ENCODE measurements at places on chromosomes 1 and 21.
A peak's percentile ranks its signal among the peaks of the same experiment; 100 is the strongest.

GRCh38 chr1:247324204-247324787 is 7.4 kb downstream of the ZNF496 start:
- DNase-seq = no peak

GRCh38 chr1:202311875-202312635 is 29.7 kb downstream of the UBE2T start:
- no peak for DNase-seq

DNA sequence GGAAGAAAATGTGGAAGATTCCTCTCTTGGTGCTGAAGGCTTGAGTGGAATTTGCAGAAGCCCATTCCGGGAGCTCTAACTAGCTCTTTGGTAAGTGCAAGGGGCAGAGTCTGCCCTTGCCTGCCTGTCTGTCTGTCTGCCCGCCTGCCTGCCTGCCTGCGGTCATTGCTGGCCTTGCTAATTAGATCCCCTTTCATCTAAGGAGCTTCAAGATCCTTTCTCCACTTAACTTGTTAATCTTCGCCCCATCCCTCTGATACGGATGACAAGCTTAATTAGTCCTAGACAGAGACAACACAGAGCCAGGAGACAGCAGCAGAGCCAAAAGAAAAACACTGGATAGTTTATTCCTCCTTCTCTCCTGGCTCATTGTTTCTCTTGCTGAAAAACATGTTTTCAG is 80.2 kb upstream of the GADD45A start:
- peak; percentile 70 for DNase-seq

DNA sequence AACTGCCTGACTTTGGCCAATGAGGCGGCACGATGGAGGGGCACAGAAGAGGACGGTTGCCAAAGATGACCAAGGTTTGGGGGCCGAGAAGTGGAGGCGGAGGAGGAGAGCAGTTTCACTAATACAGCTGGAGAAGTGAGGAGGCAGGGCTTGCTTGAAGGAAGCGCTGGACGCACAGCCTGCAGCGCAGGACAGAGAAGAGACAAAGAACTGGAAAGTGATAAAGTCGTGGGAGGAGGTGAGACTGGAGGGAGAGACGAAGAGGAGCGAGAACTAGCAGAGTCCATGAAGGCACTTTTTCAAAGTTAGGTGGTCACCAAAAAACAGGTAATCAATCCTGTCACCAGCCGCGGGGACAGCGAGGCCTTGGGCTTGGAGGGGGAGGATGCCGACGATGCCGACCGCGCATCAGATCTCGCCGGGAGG is 771 bp downstream of the PACC1 start:
- peak; percentile 69 for DNase-seq

GRCh38 chr1:34597877-34598514 is 156.9 kb upstream of the GJB5 start:
- peak; percentile 92 for DNase-seq

DNA sequence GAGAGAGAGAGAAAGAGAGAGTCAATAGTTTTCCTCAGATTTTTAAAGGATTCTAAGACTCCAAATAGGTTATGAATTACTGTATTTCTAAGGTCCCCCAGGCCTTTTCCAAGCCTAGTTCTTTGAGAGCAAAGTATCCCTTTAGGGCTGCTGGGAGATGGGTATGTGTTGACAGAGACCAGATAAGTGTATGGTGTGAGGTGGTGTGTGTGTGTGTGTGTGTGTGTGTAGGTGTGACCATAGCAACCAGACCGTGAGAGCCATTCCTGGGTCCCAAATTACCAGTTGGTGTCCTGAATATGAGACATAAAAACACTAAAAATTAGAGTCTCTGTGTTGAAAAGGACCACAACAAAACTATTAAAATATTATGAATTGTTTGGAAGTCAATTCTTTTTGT is 41.7 kb upstream of the DNAJC6 start:
- no peak for DNase-seq

GRCh38 chr1:157431751-157432150 is 120.6 kb downstream of the FCRL5 start:
- DNase-seq = no peak

GRCh38 chr1:8423269-8423691 is 105.4 kb downstream of the SLC45A1 start:
- no peak for DNase-seq

DNA sequence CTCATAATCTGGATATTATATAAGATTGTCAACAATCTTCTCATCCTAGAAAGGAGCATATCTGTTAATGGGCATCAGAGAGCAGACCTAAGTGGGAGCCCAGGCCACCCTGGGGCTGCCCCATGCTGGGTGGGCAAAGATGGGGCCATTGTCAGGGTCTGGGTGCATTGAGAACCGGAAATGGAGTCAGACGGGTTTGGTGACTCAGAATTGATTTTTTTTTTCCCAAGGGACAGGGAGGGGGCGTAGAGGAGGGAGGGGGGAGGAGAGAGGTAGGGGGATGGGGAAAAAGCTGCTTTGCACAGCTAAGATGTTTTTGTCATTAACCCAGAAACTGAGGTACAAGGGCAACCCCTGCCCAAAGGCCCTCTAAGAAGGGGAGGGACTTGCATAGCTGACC is 1.3 kb downstream of the ATXN7L2 start:
- peak; percentile 80 for DNase-seq

GRCh38 chr1:160494620-160495019 is 28.4 kb downstream of the SLAMF6 start:
- no peak for DNase-seq

GRCh38 chr1:208741296-208741695 is 497.1 kb upstream of the PLXNA2 start:
- DNase-seq = no peak

- DNase-seq = no peak
Observed at GRCh38 chr1:59432531-59433439, 135.9 kb downstream of the FGGY start.

- no peak for DNase-seq
Observed at GRCh38 chr1:64584479-64584878, 114.5 kb downstream of the CACHD1 start.

DNA sequence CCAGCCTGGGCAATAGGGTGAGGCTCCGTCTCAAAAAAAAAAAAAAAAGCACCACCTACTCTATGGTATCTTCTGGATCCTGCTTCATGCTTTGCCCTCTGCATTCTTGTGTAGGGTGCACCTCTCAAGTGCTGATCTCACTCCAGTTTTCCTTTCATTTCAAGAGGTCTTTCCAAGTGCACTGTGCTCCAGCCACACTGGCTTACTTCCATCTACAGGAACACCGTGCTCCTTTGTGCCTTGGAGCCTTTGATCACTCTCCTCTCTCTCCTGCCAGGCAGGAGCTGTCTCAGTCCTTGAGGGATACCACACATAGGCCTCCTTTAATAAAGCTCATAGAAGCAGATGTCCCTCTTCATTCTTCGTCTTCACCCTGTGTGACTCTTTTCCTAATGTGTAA is 55.4 kb upstream of the GREM2 start:
- no peak for DNase-seq

- no peak for DNase-seq
Observed at GRCh38 chr1:10208537-10208936, 1.8 kb upstream of the KIF1B start.

- DNase-seq = no peak
Observed at GRCh38 chr1:116817582-116818064, 63.4 kb downstream of the CD2 start.

- DNase-seq = peak; percentile 18
Observed at GRCh38 chr1:160724465-160725242, 13.0 kb upstream of the CD48 start.

DNA sequence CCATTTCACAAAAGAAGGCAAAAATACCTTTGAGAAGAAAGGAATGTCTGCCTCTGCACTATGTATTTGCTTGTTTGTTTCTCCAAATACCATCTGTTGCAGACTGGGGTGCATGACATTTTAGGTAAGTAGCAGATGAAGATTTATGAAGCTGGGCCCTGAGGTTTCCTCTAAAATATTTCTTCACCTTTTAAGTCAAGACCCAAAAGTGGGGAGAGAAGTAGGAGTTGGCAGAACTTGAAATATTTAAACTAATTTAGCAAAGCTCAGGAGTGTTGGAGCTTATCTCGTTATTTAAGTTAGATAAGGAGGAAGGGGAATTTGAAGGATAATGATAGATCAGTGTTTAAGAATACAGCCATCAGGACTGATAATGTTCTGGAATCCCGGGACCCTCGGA is 152.9 kb downstream of the DHRS3 start:
- no peak for DNase-seq

DNA sequence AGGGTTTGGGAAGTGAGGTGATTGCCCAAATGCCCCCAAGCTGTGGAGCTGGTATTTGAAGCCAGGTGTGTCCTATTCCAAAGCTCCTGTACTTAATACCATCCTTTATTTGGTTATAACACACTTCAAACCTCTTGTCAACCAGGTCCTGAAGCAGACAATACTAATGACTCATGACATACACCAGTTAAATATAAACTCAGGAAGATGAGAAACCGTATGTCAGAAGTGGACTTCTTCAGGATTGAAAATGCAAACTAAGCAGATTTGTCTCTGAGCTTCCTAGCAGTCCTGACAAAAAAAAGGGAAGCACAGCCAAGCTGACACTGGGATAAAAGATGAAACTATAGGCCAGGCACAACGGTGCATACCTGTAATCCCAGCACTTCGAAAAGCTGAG is 70.6 kb downstream of the ALPL start:
- DNase-seq = no peak

DNA sequence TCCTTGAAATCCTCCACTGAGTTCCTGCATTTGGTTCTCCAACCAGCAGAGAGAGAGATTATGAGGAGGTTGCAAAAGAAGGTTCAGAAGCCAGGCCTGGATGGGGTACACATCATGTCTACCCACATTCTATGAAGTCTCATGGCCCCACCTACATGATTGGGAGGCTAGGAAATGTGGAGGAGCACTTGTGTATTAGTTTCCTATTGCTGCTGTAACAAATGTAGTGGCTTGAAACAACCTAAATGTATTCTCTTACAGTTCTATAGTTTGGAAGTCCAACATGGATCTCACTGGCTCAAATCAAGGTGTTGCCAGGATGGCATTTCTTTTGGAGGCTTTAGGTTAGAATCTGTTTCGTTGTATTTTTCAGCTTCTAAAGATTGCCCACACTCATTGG is 134.2 kb upstream of the ZNF648 start:
- DNase-seq = no peak

DNA sequence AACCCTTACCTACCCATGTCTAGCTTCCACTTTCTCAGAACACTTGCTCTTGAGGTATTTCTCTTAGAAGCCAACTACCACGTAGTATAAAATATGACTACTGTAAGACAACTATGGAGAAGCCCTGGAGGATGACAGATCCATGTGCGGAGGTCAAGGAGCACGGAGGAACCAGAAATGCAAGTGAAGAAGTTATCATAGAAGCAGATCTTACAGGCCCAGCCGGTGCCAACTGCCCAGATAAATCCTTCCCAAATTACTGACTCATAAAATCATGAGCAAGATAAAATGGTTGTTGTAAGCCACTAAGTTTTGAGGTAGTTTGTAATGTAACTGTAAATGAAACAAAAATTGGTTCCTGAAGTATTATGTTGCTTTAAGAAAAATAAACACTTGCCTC is 12.6 kb downstream of the GTF2B start:
- no peak for DNase-seq

DNA sequence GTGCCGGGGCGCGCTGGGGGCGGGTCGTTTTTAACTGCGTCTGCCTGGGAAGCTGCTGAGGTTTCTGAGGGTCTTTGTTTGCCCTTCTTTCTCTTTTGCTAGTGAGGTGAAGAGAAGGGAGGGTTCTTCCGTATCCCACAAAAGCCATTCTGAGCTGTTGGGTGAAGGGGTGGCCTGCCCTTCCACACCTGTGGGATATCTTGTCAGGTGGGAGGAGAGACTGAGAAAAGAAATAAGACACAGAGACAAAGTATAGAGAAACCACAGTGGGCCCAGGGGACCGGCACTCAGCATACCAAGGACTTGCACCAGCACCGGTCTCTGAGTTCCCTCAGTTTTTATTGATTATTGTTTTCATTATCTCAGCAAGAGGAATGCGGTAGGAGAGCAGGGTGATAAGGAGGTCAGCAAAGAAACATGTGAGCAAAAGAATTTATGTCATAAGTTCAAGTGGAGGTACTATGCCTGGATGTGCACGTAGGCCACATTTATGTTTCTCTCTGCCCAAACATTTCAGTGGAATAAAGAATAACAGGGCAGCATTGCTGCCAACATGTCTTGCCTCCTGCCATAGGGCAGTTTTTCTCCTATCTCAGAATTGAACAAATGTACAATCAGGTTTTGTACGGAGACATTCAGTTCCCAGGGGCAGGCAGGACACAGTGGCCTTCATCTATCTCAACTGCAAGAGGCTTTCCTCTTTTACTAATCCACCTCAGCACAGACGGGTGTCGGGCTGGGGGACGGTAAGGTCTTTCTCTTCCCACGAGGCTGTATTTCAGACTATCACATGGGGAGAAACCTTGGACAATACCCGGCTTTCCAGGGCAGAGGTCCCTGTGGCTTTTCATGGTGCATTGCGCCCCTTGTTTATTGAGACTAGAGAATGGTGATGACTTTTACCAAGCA is 972 bp downstream of the PGBD2 start:
- peak; percentile 97 for DNase-seq

GRCh38 chr1:228740543-228741317 is 5.5 kb downstream of the RHOU start:
- no peak for DNase-seq

GRCh38 chr1:197841883-197842553 is 60.4 kb upstream of the C1orf53 start:
- no peak for DNase-seq

DNA sequence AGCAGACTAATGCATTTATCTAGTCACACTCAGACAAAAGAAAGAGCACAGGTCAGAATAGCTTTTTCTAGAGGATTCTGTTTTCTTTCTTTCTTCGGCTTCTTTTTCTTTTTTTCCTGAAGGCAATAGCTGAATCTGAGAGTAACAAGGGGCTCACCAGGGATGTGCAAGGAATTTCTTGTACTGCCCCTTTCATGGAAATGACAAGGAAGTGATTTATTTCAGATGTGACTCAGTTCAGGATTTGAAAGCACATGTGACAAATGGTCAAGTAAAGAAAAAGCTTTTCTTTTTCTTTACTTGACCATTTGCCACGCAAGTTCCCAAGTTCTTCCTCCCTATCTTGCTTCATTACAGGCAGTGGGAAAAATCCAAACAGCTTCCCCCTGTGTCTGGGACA is 202.0 kb downstream of the GABPA start:
- DNase-seq = no peak

GRCh38 chr1:209643285-209644020 is 8.8 kb downstream of the LAMB3 start:
- no peak for DNase-seq

- no peak for DNase-seq
Observed at GRCh38 chr1:72137656-72138055, 144.7 kb downstream of the NEGR1 start.

GRCh38 chr1:31488528-31488927 is 75.5 kb downstream of the SERINC2 start:
- DNase-seq = no peak

GRCh38 chr1:23403038-23403336 is 21.6 kb downstream of the TCEA3 start:
- DNase-seq = no peak

Measured in eye (tissue), 1 donor.